Esophagus squamous epithelium (tissue), 5 donors: ENCODE measurements at places on chromosomes 5 and 9.

DNA sequence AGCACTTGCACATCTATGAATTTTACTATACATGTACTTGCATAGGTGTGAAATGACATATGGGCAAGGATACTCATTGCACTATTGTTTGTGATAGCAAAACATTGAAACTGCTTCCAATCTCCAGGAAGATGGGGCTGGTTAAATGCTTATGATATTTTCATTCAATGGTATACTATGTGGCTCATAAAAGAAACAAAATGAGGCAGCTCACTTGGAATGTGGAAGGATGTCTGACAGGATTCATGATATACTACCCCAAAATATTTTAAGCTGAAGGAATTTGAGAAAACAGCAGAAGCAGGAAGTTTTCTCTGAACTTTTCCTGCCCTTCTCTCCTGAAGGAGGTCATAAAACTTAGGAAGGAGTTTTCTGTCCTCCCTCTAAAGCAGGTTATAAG lies 99.6 kb upstream of the CAST start:
- DNase-seq, result no peak

GRCh38 chr5:141957367-141957996 lies 520 bp downstream of the PCDH12 start:
- no peak for DNase-seq

- DNase-seq, result no peak
Measured at GRCh38 chr5:11504065-11504885, 400.0 kb downstream of the CTNND2 start.

DNA sequence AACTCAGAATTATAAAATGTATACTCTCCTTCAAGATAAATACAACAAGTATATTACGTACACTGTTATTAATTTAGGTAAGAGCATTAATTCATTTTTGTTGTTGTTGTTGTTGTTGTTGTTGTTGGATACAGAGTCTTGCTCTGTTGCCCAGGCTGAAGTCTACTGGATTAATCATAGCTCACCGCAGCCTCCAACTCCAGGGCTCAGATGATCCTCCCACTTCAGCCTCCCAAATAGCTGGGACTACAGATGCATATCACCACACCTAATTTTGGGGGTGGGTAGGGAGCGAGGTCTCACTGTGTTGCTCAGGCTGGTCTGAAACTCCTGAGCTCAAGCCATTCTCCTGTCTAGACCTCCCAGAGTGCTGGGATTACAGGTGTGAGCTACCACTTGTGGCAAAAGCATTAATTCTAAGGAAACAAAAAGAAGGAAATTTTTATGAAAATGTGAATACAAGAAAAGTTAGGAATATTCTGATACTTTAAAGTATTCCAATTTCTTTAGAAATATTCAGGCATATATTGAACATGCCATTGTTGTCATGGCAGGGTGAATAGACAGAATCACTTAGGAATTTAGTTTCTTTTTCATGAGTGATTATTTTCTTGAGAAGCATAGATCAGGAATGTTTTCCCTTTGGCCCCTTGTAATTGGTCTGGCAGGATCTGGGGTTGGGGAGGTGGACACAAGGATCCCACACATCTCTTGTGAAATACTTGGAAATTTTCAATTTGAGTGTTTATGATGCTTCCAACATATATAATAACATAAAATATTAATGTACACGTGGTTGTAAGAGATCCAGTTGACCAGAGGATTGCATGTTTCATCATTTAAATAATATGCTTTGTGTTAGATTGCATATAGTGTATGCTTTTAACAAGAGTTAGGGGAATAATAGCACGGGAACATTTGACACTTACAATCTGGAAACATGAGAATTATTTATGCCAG lies 263.6 kb downstream of the FANCC start:
- DNase-seq, result no peak

DNA sequence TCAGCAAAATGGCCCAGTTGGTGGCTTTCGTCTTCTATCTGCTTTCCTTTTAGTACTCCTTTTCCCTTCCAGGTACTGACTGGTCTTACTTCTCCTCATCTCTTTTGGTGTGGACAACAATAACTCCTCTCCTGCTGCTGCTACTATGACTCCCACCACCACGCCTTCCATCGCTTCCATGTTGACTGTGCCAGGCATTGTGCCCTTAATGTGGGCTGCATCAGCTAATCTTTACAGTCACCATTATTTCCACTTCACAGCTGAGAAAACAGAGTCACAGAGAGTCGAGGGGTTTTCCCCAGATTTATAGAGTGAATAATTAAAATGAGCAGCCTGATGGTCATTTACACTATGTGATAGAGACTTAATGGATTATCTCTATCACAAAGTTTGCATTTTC lies 184.9 kb upstream of the IL12B start:
- DNase-seq, result no peak

DNA sequence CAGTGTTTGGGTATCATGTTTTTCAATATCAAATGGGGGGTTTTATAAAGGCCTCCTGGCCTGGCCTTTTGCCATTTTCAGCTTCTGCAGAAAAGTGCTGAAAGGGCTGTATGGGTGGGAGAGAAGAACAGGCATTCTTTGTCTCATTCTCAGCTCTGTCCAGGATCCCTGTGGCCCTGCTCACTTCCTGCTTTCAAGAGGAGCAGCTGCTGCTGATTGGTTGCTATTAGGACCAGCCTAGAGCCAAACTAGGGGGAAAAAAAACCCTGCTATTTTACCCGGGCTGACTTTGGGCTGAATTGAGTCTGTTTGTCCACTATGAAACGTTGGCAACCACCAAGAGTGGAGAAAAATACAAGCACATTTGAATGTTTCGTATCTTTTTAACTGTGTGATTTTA lies 117.1 kb downstream of the CMYA5 start:
- DNase-seq, result no peak

DNA sequence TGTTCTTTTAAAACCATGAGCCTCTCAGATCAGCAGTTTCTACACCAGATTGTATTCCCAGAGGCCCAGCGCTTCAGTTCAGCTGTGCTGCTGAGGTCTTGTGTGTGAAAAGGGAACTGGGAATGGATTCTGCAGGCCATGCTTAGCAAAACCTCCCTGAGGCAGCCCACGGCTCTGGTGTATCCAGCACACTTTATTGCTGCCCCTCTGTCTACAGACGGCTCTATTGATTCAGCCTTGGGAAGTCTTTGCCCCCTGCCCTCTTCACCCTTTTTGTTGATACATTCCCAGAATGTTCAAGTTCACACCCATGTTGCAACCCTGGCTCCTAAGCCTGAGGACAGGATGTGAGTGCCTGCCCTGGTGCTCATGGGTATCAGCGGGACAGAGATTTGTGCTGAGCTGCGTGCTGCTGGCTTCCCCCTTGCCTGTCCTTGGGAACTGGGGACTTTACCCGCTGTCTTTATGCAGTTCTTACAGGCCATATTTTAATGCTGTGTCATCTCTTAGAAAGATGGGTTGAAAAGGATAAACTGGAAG lies 37.3 kb downstream of the ARHGAP26 start:
- DNase-seq, result no peak

DNA sequence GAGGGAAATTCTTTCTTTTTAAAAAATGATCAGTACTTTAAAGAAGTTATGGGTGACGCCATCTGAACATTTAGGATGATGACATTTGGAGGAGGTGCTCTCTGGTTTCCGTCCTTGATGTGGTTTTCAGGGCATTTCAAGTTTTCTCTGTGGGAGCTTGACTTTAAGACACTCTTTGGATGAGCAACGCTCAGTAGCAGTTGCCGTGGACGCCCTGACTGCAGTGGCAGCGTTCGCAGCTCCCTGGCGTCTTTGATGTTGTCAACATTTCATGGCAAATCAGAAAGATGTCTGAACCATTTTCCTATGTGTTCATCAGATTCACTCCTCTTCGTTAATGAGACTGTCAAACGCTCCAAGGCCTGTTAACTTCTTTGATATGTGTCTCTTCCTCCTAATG lies 86.1 kb downstream of the ZNF354C start:
- DNase-seq, result no peak

- DNase-seq, result no peak
Measured at GRCh38 chr5:179766726-179767455, 26.9 kb upstream of the LTC4S start.

GRCh38 chr5:99355881-99356280 lies 427.1 kb upstream of the CHD1 start:
- no peak for DNase-seq

DNA sequence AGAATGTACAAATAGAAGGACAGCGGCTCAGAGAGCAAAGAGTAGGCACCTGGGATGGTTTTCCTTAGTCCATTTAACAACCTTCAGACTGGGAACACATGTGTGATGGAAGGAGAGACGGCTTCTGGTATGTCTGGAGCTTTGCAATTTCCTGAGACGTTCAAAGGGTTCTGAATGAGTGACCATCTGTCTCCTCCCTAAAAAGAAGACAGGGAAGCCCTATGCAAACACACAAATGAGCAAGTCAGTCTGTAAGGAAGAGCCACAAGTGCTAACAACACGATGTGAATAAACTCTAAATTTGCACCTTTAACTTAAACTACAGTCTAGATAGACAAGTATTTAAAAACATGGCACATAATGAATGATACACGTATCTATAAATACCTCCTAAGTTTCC lies 391.0 kb downstream of the ICE1 start:
- DNase-seq, result no peak

- no peak for DNase-seq
Measured at GRCh38 chr5:39025456-39025855, 48.7 kb downstream of the RICTOR start.

GRCh38 chr9:137217276-137218211 lies 4.5 kb downstream of the RNF208 start:
- no peak for DNase-seq

DNA sequence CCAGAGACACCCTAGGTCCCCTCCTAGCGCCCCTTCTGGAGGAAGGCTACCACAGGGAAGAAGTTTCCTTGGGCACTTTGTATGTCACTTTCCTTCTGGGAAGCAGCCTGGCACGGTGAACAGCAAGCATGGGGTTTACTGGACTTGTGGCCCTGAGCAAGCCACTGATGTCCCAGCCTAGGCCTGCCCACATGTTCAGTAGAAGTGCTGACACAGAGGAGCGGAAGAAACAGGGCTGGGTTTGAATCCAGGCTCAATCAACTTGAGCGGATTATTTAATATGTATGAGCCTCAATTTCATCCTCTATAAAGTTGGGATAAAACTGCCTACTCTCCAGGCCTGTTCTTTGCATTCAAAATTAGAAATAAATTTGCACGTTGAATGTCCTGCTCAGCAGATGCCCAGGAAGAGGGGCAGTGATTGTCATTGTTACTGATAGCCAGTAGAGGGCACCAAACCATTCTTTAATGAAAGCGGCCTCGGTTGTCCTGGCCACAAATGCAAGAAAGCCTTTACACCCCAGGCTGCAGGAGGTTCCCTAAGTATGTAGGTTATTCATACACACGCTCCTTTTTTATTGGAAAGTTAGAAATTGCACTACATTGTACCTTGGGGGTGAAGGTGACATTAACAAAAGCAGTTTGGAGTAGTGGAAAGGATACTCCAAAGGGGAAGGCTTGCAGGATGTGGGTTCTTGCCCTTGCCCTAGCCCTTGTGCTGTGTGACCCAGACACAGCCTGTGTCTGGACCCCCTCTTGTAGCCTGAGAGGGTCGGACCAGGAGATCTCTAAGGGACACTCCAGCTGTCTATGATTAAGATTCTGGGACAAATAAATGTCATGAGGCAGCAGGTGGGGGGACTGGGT lies 13.4 kb upstream of the XPA start:
- no peak for DNase-seq
